ENCODE measurements at places on chromosomes 7 and 10.
A peak's percentile ranks its signal among the peaks of the same experiment; 100 is the strongest.

GRCh38 chr7:151964951-151965350 is 8.7 kb downstream of the GALNTL5 start:
- no peak for DNase-seq

GRCh38 chr7:54738737-54739136 is 20.3 kb downstream of the SEC61G start:
- DNase-seq: no peak

GRCh38 chr7:130009848-130010688 is 41.1 kb downstream of the ZC3HC1 start:
- DNase-seq: peak; percentile 91

- peak; percentile 45 for DNase-seq
Measured at GRCh38 chr10:88991161-88991898, 732 bp downstream of the FAS start.

DNA sequence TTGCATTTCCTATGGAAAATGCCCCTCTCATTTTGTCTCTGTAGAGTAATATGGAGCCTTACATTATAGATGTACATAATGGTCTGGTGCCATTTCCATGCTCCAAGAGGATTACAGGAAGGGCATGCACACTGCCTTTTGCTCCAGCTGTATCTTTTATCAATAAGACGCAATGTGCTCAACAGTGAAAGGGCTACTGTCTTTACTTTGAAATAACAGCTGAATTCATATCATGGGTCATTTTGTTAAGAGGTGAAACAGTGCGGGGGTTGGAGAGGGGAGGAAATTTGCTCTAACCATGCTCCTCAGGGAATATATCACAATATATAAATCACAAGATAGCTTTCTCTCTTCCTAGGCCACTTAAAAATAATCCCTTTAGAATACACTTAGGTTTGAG is 77.7 kb downstream of the ICA1 start:
- DNase-seq: no peak

GRCh38 chr7:77506899-77507298 is 30.2 kb upstream of the PTPN12 start:
- no peak for DNase-seq

DNA sequence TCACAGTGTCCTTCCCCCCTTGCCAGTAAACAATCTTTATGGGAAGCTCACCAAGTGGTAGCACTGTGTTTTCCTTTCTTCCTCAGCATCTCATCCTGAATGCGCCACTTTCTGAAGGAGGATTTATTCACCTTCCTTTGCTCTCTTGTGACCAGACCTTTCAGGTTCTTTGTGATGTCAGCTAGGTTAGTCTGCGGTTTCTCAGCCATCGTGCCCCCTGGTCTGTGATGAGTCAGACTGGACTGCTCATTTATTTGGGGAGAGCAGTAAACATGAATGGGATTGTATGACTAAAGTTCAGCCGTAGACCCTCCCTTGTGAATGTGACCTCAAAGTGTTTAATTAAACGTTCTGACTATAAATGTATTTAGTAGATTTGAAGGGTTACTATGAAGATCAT is 235.1 kb upstream of the CELF2 start:
- DNase-seq: no peak

GRCh38 chr7:18721429-18721828 is 225.9 kb downstream of the HDAC9 start:
- DNase-seq: no peak

DNA sequence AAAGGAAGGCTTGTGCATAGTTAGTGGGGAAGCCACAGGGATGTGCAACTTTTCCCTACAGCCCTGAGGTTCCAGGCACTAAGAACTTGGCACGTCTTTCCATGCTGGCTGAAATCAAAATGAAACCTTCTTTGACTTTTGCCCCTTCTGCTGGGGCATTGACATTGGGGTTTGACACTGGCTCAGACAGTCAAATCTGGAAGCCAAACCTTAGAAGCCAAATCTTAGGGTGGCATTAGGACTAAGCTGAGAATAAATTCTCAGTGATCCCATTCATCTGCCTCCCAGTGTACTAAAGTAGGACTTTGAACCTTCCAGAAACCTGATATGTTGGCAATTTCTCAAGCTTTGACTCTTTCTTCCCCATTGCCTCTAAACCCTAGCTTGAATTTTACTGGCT is 31.3 kb upstream of the INSYN2A start:
- no peak for DNase-seq

GRCh38 chr10:74432841-74433594 is 282.0 kb downstream of the ADK start:
- peak; percentile 18 for DNase-seq

Data from A549 (cell line).